Lower leg skin (tissue), 4 donors: ENCODE measurements at places on chromosomes 12 and 14. TPM values are rescaled to one million over a fixed set of nuclear protein-coding genes. Genes with fewer than 3 reads are reported as not detected.

CLEC1B gene
- not detected for total RNA-seq

WNT5B gene
- 13.8 TPM for total RNA-seq

GRCh38 chr12:61365001-61365400 is 895.2 kb upstream of the USP15 start:
- no peak for DNase-seq

DNA sequence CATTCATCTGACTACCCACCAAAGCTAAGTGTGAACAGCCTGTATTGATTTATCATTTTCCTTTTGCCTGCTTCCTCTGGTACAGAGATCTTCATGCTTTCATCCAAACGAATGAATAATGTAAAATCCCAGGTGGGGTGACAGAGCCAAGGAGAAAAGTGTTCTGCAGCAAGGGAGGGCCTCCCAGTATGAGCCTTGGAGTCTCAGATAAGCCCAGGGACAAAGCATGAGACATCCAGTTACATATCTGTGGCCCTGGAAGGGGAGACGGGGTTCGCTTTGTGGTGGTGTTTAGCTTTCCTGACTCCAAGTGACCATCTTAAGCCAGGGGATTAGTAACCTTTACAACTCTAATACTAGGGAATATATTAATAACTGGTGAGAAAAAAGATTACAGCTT is 177.1 kb downstream of the ETV6 start:
- DNase-seq: peak; percentile 25

TMEM30B gene
- 41.9 TPM for total RNA-seq

- DNase-seq: no peak
Observed at GRCh38 chr12:85865890-85866289, 8.2 kb upstream of the NTS start.

APOF gene
- not detected for total RNA-seq

DNA sequence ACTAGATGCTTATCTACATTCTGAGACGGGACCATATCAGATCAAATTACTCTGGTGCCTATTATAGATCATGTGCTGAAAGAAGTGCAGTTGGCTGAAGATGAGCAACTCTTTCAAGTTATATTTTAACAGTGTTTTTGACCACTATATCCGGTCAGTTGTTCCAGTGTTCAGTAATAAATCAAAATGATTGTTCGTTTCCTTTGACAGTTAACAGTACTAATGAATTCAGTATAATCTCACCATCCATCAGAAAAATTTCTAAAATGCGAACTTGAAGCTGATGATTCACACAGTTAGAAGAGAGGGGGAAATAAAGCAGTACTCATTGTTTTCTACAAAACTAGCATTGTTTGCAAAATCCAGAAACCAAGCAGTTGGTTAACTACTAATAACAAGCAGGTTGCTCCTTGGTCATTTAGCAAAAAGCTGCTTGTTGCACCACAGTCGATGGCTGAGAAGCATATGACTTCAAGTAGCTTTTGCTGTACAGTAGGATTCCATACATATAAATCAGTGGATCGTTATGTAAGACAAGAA is 2.3 kb downstream of the RPS6KA5 start:
- DNase-seq: no peak

- DNase-seq: no peak
Observed at GRCh38 chr12:64747695-64748094, 11.5 kb downstream of the GNS start.

PLEKHD1 gene
- 1.9 TPM for total RNA-seq

DNA sequence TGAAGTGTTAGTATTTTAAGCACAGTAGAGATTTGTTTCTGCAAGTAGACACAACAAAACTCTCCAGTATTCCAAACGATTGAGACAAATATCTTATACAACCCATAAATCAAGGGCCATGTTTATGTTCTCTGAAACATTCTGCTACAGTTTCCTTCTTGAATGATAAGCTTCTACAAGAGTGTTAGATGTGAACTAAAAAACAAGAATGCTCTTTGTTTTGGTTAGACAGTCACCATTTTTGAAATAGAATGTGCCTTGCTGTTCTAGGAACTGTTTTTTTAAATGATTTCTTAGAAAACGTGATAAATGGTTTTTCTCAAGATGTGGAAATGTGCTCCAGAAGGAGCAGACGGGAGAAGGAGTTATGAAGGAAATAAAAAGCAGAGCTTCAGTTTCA is 1656.3 kb upstream of the FLRT2 start:
- no peak for DNase-seq

PZP gene
- not detected for total RNA-seq

SIX4 gene
- 0.46 TPM for total RNA-seq

GRCh38 chr14:89254166-89254909 is 162.7 kb downstream of the FOXN3 start:
- DNase-seq: peak; percentile 64
